Activated naive CD8-positive, alpha-beta T cell treated with anti-CD3 and anti-CD28 coated beads, Interleukin-2, amount 10 ng/mL, durations not matched to agents 7 days and 5 days (primary cell): ENCODE measurements at places on chromosomes 3 and 15. TPM values are rescaled to one million over a fixed set of nuclear protein-coding genes. Genes with fewer than 3 reads are reported as not detected.

DNA sequence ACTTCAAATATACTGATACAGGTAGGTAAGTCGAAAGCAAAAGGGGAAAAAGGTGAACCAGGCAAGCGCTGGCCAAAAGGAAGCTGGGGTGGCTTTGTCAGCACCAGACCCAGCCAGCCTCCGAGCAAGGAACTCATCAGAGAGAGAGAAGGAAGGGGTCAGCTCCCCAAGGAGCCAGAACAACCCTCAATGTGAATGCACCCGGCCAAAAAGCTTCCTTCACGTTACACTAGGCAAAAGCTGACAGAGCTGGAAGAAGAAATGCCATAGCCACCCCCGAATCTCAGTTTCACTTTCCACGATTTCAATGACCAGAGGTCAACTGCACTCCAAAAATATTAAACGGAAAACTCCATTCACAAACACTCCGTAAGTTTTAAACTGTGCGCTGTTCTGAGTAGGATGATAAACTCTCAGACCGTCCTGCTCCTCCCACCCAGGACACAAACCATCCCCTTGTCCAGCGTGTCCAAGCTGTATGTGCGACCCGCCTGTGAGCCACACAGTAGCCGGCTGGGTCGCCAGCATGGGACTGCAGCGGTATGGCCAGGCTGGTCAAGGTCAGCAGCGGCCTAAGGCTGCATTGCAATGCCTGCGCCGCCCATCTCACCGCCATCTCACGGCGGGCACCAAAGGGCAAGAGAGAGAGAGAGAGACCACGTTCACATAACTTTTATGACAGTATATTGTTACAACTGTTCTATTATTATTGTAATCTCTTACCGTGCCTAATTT is 29.7 kb downstream of the CYFIP1 start:
- H3K27ac ChIP-seq, result no peak overlapping the region
- no peaks in the 10 kb centered on the region for H3K36me3 ChIP-seq
- H3K27me3 ChIP-seq, result peaks cover 8% of the 10 kb centered on the region
- no peak overlapping the region for H3K4me3 ChIP-seq
- DNase-seq, result no peak

DNA sequence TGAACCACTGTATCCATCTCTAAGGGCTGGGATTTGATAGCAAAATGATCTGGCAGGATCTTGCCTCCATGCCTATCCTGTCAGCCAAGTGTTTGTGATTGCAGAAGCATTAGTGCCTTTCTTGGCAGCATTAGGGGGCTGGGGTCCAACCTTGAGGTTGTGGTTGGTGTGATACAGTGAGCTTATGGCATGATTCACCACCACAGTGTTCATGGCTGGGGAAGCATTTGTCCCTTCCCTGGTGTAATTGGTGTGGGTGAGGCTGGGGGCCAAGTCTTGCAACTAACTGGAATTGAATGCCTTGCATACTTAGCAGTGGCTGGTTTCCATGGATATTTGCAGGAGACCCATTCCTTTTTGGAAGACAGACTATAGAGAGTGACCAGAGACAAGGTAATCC is 271.0 kb upstream of the TBL1XR1 start:
- H3K27ac ChIP-seq, result no peak overlapping the region
- no peak overlapping the region for H3K4me3 ChIP-seq
- H3K4me1 ChIP-seq, result no peaks in the 10 kb centered on the region
- H3K27me3 ChIP-seq, result no peaks in the 10 kb centered on the region

- peaks cover 6% of the 10 kb centered on the region for H3K27me3 ChIP-seq
- no peak for DNase-seq
- H3K36me3 ChIP-seq, result no peaks in the 10 kb centered on the region
- H3K4me1 ChIP-seq, result peaks cover 6% of the 10 kb centered on the region
These were observed 81.2 kb upstream of the THBS1 start for GRCh38 chr15:39499681-39500080.

- no peak for DNase-seq
- H3K27ac ChIP-seq, result no peak overlapping the region
- peaks cover 22% of the 10 kb centered on the region for H3K4me1 ChIP-seq
- H3K36me3 ChIP-seq, result no peaks in the 10 kb centered on the region
- peak overlapping the region; percentile 91 for H3K4me3 ChIP-seq
These were observed 1.6 kb downstream of the NECTIN3 start for GRCh38 chr3:111073218-111073617.

GRCh38 chr3:25386686-25387255 is 41.3 kb upstream of the RARB start:
- no peaks in the 10 kb centered on the region for H3K36me3 ChIP-seq
- H3K27ac ChIP-seq, result no peak overlapping the region
- H3K4me3 ChIP-seq, result no peak overlapping the region
- no peak for DNase-seq

CCPG1 gene
- total RNA-seq, result 16.0 TPM

PDHB gene
- total RNA-seq, result 51.2 TPM

PPARG gene
- total RNA-seq, result 1.0 TPM
